Body of pancreas (tissue), 4 donors: ENCODE measurements at places on chromosomes 6 and 20.

DNA sequence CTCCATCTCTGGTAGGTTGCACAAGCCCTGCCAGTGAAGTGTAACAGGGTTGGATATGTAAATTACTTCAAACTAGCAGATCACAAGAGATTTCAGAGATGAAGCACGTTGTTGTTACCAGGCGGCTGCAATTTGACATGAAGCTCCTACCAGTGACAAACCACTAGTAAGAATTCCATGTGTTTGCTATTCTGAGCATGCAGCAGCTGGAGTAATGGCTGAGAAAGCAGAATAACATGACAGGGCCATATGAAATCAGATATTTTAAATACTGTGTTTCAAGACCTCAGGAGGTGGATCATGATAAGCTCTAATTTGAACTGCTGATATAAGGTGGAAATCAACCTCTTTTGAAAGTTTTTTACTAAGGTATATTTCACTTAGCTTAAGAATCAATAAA lies 11.4 kb downstream of the RIN2 start:
- no peaks in the 10 kb centered on the region for H3K36me3 ChIP-seq
- no peaks in the 10 kb centered on the region for H3K4me1 ChIP-seq

GRCh38 chr20:25247000-25247517 lies 826 bp upstream of the PYGB start:
- no peaks in the 10 kb centered on the region for H3K27me3 ChIP-seq
- no peaks in the 10 kb centered on the region for H3K36me3 ChIP-seq
- peak overlapping the region; percentile 82 for H3K4me3 ChIP-seq
- peak overlapping the region; percentile 98 for H3K27ac ChIP-seq
- peaks cover 33% of the 10 kb centered on the region for H3K4me1 ChIP-seq
- DNase-seq: peak; percentile 72

GRCh38 chr20:12399110-12399836 lies 481.6 kb downstream of the BTBD3 start:
- no peaks in the 10 kb centered on the region for H3K36me3 ChIP-seq
- no peaks in the 10 kb centered on the region for H3K27me3 ChIP-seq
- H3K27ac ChIP-seq: no peak overlapping the region
- H3K4me1 ChIP-seq: no peaks in the 10 kb centered on the region
- H3K4me3 ChIP-seq: no peak overlapping the region
- no peak for DNase-seq

- H3K4me1 ChIP-seq: no peaks in the 10 kb centered on the region
- H3K27ac ChIP-seq: no peak overlapping the region
- no peaks in the 10 kb centered on the region for H3K27me3 ChIP-seq
- no peak overlapping the region for H3K4me3 ChIP-seq
These were observed 4.3 kb downstream of the CALHM4 start for GRCh38 chr6:116557893-116558292.

GRCh38 chr20:32972181-32973076 lies 31.8 kb downstream of the SUN5 start:
- no peaks in the 10 kb centered on the region for H3K4me1 ChIP-seq
- H3K36me3 ChIP-seq: no peaks in the 10 kb centered on the region
- no peak for DNase-seq
- H3K27ac ChIP-seq: no peak overlapping the region
- H3K4me3 ChIP-seq: no peak overlapping the region
- H3K27me3 ChIP-seq: no peaks in the 10 kb centered on the region

DNA sequence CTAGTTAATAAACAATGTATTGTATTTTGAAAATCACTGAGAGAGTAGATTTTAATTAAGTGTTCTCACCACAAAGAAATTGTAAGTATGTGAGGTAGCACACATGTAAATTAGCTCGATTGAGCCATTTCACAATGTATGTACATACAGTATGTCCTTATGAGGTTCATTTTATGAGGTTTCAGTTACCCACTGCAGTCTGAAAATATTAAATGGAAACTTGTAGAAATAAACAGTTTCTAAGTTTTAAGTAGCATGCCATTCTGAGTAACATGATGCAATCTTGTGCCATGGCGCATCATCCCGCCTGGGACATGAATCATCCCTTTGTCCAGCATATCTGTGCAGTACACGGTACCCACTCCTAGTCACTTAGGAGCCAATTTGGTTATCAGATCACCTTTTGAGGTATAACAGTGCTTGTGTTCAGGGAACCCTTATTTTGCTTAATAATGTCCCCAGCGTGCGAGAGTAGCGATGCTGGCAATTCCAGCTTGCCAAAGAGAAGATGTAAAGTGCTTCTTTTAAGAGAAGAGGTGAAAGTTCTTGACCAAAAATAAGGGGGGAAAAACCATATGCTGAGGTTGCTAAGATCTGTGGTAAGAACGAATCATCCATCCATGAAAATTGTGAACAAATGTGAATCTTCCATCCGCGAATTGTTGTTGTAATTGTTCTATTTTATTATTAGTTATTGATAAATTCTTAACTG lies 64.7 kb downstream of the KCNS1 start:
- H3K27me3 ChIP-seq: no peaks in the 10 kb centered on the region
- no peak overlapping the region for H3K27ac ChIP-seq
- H3K4me3 ChIP-seq: no peak overlapping the region
- DNase-seq: no peak
- no peaks in the 10 kb centered on the region for H3K36me3 ChIP-seq

GRCh38 chr6:109051301-109052017 lies 43.2 kb downstream of the SESN1 start:
- no peak overlapping the region for H3K4me3 ChIP-seq
- H3K36me3 ChIP-seq: no peaks in the 10 kb centered on the region
- no peaks in the 10 kb centered on the region for H3K27me3 ChIP-seq
- H3K4me1 ChIP-seq: peaks cover 6% of the 10 kb centered on the region
- no peak overlapping the region for H3K27ac ChIP-seq
- DNase-seq: no peak

DNA sequence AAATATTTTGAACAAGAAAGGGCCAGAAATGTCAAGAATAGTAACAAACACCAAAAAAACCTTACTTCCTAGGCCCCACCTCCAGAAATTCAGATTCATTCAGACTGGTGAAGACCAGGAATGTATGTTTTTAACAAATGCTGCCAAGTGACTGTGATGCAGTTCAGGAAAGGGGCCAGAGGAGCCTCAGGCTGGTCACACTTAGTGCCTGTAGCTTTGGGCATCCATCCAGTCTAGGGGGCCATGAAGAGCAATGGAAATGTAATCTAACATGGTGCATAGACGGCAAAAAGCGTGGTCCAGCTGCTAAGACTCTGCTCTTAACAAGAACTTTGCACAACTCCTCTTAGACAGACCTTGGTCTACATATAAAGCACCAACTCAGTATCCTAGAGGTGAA lies 7.1 kb downstream of the GJA1 start:
- no peaks in the 10 kb centered on the region for H3K36me3 ChIP-seq
- no peaks in the 10 kb centered on the region for H3K4me1 ChIP-seq
- no peak overlapping the region for H3K4me3 ChIP-seq
- no peak overlapping the region for H3K27ac ChIP-seq
- DNase-seq: no peak

GRCh38 chr6:50062051-50062450 lies 12.3 kb upstream of the DEFB112 start:
- no peak overlapping the region for H3K27ac ChIP-seq
- no peaks in the 10 kb centered on the region for H3K27me3 ChIP-seq
- DNase-seq: no peak
- no peaks in the 10 kb centered on the region for H3K36me3 ChIP-seq
- H3K4me3 ChIP-seq: no peak overlapping the region

DNA sequence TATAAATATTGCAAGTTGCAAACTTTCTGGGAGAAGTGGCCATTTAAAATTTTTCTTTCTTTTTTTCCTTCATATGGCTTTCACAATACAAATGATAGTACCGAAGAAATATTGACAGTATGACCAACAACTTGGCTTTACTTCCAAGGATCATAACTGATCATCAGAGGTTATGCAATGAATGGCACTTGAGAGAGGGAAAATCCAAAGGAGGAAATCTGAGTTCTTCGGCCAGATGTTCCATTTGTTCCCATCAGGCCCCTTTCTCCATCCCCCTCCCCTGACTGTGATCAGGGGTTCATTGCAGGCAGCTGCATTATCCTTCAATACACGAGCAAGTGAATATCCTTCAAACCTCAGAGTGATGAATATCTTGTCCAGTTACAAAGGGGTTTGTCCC lies 130.0 kb upstream of the UST start:
- H3K4me1 ChIP-seq: no peaks in the 10 kb centered on the region
- H3K4me3 ChIP-seq: no peak overlapping the region
- H3K27ac ChIP-seq: no peak overlapping the region
- DNase-seq: no peak
- H3K27me3 ChIP-seq: no peaks in the 10 kb centered on the region

- no peak overlapping the region for H3K4me3 ChIP-seq
- peaks cover 17% of the 10 kb centered on the region for H3K4me1 ChIP-seq
- no peak overlapping the region for H3K27ac ChIP-seq
- H3K27me3 ChIP-seq: no peaks in the 10 kb centered on the region
- no peaks in the 10 kb centered on the region for H3K36me3 ChIP-seq
These were observed 2.3 kb upstream of the ADGRB3 start for GRCh38 chr6:68632734-68633133.

GRCh38 chr6:93684339-93684738 lies 265.0 kb upstream of the EPHA7 start:
- H3K36me3 ChIP-seq: no peaks in the 10 kb centered on the region
- no peaks in the 10 kb centered on the region for H3K27me3 ChIP-seq
- no peak for DNase-seq

GRCh38 chr20:49166534-49167449 lies 21.3 kb downstream of the STAU1 start:
- no peaks in the 10 kb centered on the region for H3K36me3 ChIP-seq
- no peaks in the 10 kb centered on the region for H3K27me3 ChIP-seq
- no peak for DNase-seq
- no peak overlapping the region for H3K27ac ChIP-seq
- H3K4me3 ChIP-seq: no peak overlapping the region

DNA sequence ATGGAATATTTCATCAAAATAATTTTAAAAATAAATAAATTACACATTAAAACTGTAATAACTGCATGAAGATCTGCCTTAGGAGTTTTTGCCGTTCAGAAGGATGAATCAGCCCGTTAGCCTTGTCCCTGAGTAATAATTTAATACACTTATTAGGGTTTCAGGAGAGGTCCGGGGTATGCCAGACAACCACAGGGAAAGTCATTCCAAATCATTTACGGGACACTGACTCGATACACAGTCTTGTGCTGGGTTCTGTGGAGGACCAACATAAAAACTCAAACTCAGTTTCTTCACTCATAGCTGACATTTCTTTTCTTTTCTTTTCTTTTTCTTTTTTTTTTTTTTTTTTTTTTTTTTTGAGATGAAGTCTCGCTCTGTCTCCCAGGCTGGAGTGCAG lies 735 bp upstream of the LY6G6F start:
- H3K4me3 ChIP-seq: no peak overlapping the region
- peaks cover 20% of the 10 kb centered on the region for H3K4me1 ChIP-seq
- DNase-seq: no peak
- H3K36me3 ChIP-seq: no peaks in the 10 kb centered on the region
- H3K27me3 ChIP-seq: no peaks in the 10 kb centered on the region
- H3K27ac ChIP-seq: no peak overlapping the region

DNA sequence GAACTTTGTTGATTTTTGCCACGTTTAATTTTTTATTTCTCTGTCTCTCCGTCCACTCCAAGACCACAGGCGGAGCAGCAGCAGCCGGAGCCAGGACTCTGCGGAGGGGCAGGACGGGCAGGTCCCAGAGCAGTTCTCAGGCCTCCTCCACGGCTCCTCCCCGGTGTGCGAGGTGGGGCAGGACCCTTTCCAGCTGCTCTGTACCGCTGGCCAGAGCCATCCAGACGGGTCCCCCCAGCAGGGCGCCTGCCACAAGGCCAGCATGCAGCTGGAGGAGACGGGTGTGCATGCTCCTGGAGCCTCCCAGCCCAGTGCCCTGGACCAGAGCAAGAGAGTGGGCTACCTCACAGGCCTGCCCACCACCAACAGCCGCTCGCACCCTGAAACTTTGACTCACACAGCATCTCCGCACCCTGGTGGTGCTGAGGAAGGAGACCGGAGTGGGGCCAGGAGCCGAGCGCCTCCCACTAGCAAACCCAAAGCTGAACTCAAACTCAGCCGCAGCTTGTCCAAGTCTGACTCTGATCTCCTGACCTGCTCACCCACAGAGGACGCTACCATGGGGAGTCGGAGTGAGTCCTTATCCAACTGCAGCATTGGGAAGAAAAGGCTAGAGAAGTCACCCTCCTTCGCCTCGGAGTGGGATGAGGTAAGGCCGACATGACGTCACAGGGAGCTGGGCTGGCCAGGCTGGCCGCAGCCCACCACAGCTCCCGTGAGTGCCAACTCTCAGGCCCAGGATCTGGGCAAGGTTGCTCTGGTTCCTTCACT lies 123.5 kb downstream of the TCP11 start:
- no peaks in the 10 kb centered on the region for H3K36me3 ChIP-seq
- DNase-seq: no peak
- peaks cover 32% of the 10 kb centered on the region for H3K4me1 ChIP-seq
- no peak overlapping the region for H3K4me3 ChIP-seq
- no peaks in the 10 kb centered on the region for H3K27me3 ChIP-seq

DNA sequence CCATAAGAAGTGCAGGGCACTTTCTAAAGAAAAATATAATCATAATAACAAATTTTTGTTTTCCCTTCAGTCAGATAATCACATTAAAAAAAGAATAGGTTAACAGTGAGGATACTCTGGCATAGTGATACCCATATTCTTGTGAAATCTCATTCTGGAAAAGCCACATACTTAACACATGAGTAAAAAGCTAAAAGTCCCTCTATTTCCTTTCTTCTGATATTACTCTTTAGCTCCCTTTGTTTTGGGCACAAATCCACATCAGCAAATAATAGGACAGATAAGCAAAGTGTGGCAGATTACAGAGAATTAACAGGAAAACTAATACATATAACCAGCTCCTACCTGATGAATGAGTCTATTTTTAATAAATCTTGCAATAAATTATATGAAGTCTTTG lies 15.8 kb downstream of the SHPRH start:
- no peak overlapping the region for H3K4me3 ChIP-seq
- H3K27ac ChIP-seq: no peak overlapping the region
- H3K27me3 ChIP-seq: no peaks in the 10 kb centered on the region
- H3K36me3 ChIP-seq: peaks cover 16% of the 10 kb centered on the region
- DNase-seq: no peak

DNA sequence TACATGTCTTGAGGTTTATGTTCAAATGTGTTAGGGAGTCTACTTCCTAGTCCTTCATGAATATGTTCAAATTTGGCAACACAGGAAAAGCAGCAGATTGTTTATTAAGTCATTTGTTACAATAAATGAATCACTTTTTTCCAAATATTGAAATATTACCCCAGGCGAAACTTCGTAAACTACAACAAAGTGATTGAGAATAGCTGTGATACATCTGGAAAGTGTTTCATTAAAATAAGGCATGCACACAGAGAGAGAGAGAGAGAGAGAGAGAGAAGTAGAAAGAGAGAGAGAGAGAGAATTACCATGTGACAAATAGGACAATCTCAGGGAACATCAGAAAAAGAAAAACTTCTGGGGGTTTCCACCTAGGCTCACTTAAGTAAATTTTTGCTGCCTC lies 363.1 kb upstream of the PTCHD4 start:
- no peak overlapping the region for H3K27ac ChIP-seq
- no peak overlapping the region for H3K4me3 ChIP-seq
- no peaks in the 10 kb centered on the region for H3K4me1 ChIP-seq
- no peaks in the 10 kb centered on the region for H3K36me3 ChIP-seq
